ENCODE measurements at places on chromosomes 16 and 17. TPM values are rescaled to one million over a fixed set of nuclear protein-coding genes. Genes with fewer than 3 reads are reported as not detected.

The SAMD14 gene
- total RNA-seq: 1.0 TPM

The TMEM114 gene
- not detected for total RNA-seq

The TMEM235 gene
- not detected for total RNA-seq

The BAIAP3 gene
- 0.74 TPM for total RNA-seq

The PIGQ gene
- total RNA-seq: 29.1 TPM

The CNGB1 gene
- not detected for total RNA-seq

The HCRT gene
- not detected for total RNA-seq

The ACSM3 gene
- total RNA-seq: 0.17 TPM

The CD300LG gene
- not detected for total RNA-seq

The SLC6A4 gene
- total RNA-seq: not detected

The KRT39 gene
- not detected for total RNA-seq

The GGT6 gene
- not detected for total RNA-seq

The CLEC3A gene
- total RNA-seq: not detected

The HYDIN gene
- 0.34 TPM for total RNA-seq

The KRTAP3-1 gene
- total RNA-seq: not detected

The TRAF4 gene
- total RNA-seq: 38.3 TPM

The SERPINF2 gene
- total RNA-seq: not detected

The ZKSCAN2 gene
- 2.4 TPM for total RNA-seq

The CEP295NL gene
- total RNA-seq: 0.30 TPM

The CTF1 gene
- 4.7 TPM for total RNA-seq

The TBC1D26 gene
- 0.15 TPM for total RNA-seq

The IGF2BP1 gene
- 10.3 TPM for total RNA-seq

The HOXB9 gene
- 0.15 TPM for total RNA-seq

The TGFB1I1 gene
- 136 TPM for total RNA-seq

The NHERF2 gene
- total RNA-seq: 47.4 TPM

The SRL gene
- not detected for total RNA-seq

The ACAP1 gene
- total RNA-seq: 0.50 TPM

The MRPS23 gene
- 21.6 TPM for total RNA-seq

The SNX20 gene
- total RNA-seq: not detected

The TNFRSF17 gene
- total RNA-seq: not detected

The DNAI2 gene
- not detected for total RNA-seq

The JPH3 gene
- total RNA-seq: 0.17 TPM

The C16orf54 gene
- total RNA-seq: not detected

The IRF8 gene
- total RNA-seq: not detected

The MYH13 gene
- total RNA-seq: under 0.01 TPM

The CACNA1G gene
- under 0.01 TPM for total RNA-seq

The ASIC2 gene
- total RNA-seq: 0.34 TPM

The BIRC5 gene
- total RNA-seq: 100 TPM

The CCDC78 gene
- 1.5 TPM for total RNA-seq

The GRIN2A gene
- under 0.01 TPM for total RNA-seq

The AURKB gene
- 89.8 TPM for total RNA-seq

The METRNL gene
- total RNA-seq: 55.3 TPM

The LPO gene
- not detected for total RNA-seq

The SLX4 gene
- total RNA-seq: 6.9 TPM

The SMIM36 gene
- total RNA-seq: not detected

The HOXB7 gene
- 11.9 TPM for total RNA-seq

The FOXN1 gene
- not detected for total RNA-seq

The PLA2G10 gene
- not detected for total RNA-seq

The RAB34 gene
- 371 TPM for total RNA-seq

The CHST5 gene
- total RNA-seq: under 0.01 TPM

The CYTH1 gene
- total RNA-seq: 6.5 TPM

The GSG1L gene
- total RNA-seq: not detected

The RHBDL3 gene
- total RNA-seq: not detected

The LUC7L3 gene
- 13.7 TPM for total RNA-seq

The PROCA1 gene
- total RNA-seq: 2.9 TPM

The SLC13A2 gene
- not detected for total RNA-seq

Data from bronchus fibroblast of lung (primary cell).